ENCODE measurements at places on chromosomes 1 and 21. TPM values are rescaled to one million over a fixed set of nuclear protein-coding genes. Genes with fewer than 3 reads are reported as not detected.

The ATP6V1G3 gene
- not detected for total RNA-seq

The CD164L2 gene
- total RNA-seq: not detected

GRCh38 chr1:175088525-175088951 is 20.9 kb downstream of the TNN start:
- no peak for DNase-seq

DNA sequence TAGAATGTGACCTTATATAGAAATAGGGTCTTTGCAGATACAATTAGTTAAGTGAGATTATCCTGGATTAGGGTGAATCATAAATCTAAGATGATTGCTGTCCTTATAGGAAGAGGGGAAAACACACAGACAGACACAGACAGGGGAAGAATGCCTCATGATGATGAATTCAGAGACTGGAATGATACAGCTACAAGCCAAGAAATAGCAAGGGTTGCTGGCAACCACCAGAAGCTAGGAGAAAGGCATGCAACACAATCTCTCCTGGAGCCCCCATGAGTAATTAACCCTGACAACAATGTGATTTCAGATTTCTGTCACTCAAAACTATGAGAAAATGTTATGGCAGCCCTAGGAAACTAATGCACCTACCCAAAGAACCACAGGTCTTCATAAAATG is 19.1 kb upstream of the PPIH start:
- no peak for DNase-seq

- DNase-seq: no peak
Measured at GRCh38 chr1:232328486-232329102, 301.3 kb downstream of the SIPA1L2 start.

GRCh38 chr1:19390166-19390850 is 78.2 kb downstream of the SLC66A1 start:
- no peak for DNase-seq

DNA sequence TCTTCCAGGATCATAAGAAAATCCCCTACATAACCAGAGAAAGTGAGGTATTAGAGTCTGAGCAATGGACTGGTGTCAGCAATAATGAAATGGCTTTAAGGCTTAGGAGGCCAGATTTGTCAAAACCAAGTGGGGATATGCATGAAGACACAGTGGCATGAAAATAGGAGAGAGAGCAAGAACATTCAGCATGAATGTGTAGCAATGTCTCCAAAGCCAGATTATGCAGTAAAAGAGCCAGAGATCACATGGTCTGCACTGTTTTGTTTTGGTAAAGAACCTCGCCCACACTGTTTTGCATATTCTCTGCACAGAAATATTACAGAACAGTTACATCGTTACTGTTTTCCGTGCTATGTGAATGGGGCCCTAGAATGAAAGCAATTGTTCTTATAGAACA is 589.4 kb downstream of the PLPP3 start:
- DNase-seq: no peak

Data from NCI-H460 (cell line).